Fibroblast of mammary gland (primary cell): ENCODE measurements at places on chromosomes 2 and 18.

- no peak for DNase-seq
Observed at GRCh38 chr2:3246928-3247714, 130.5 kb downstream of the EIPR1 start.

DNA sequence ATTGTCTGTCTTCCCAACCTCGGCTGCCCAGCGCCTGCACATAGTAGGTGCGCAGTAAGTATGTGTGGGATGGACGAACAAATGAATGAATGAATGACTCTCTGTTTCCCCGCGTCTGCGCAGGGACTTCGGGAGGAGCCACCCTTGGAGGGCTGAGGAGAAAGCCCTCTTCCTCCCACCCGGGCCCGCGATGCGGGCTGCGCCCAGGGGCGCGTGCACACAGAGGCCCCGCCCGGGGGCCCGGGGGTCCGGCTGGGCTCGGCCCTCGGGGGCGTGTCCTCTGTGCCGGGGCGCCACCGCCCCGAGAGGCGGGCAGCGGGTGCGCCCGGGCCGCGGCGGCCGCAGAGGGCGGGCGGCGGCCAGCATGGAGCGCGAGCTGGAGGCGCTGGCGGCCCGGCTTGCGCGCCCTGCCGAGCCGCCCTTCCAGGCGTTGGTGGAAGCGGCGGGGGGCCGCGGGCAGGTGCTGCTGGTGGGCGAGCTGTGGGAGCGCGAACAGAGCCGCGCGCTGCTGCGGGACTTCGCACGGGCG is at the start of gene C2orf72:
Gene C2orf72, plus strand, starts transcription at position 322 of the 529 bp plus-strand sequence. Its CDS starts 43 bp downstream, at position 365.
- DNase-seq = no peak

DNA sequence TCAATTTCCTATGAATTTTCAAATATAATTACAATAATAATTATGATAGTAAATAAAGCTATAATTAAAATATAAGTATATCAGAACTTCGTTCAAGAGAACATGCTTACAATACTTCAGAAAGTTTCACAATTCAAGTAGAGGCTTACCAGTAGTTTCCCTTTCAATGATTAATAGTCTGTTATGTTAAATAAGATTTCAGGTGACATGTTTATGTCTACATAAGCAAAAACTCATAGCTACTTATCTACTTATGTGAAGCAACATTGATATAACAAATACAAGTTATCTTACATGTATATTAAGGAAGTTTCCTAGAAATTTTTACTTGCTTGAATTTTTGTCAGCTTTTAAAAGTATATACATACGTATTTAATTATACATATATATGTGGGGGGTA is 4.5 kb upstream of the COL3A1 start:
- no peak for DNase-seq

DNA sequence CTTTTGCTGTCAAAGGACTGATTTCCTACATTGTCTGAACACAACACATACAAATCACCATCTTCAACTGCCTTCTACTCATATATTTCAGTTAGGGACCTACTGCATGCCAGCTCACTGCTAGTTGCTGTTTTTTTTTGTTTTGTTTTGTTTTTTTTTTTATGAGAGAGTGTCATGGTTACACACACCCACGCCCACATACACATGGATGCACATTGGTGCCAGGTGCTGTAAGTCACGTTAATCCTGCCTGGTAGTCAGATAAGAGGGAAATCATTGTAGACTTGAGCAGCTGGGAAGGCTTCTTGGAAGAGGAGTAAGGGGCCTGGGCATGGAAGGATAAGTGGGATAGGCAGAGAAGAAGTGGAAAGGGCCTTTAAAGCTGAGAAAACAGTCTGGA is 209.9 kb downstream of the TDRD15 start:
- DNase-seq = no peak

DNA sequence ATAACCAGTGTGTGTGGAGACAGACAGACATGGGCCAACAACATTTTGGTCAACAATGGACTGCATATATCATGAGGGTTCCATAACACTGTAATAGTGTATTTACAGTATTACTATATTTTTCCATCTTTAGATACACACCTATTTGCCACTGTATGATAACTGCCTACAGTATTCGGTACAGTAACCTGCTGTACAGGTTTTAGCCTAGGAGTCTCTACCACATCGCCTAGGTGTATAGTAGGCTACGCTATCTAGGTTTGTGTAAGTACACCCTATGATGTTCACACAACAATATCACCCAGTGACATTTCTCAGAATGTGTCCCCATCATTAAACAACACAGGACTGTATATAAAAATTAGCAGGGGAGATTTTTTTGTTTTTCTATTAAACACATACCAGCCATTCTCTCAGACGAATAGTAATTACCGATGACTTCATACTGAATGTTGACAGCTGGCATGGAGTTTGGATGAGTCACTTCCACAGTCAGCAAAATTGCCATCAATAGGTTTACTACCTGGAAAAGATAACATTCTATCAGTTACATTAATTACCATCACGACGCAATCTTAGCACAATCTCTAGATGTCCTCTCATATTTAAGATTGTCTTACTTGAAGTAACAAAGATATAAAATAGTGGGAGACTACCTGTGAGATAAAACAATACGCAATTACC is 10.8 kb downstream of the LAPTM4A start:
- DNase-seq = peak; percentile 64

DNA sequence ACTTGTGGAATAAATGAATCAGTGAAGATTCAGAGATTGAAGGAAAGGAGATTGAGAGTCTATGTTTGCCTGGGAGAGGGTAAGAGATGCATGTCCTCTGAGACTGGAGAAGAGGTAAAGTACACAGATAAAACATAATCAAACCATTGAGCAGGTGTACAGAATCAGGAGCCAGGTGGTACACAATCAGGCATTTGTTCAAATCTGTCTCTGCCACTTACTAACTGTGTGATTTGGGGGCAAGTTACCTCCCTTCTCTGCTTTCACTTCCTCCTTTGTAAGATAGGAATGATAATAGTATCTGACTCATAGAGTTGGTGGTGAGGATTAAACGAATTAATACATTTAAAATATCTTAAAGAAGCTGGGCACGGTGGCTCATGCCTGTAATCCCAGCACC is 94.0 kb downstream of the CDK15 start:
- no peak for DNase-seq

DNA sequence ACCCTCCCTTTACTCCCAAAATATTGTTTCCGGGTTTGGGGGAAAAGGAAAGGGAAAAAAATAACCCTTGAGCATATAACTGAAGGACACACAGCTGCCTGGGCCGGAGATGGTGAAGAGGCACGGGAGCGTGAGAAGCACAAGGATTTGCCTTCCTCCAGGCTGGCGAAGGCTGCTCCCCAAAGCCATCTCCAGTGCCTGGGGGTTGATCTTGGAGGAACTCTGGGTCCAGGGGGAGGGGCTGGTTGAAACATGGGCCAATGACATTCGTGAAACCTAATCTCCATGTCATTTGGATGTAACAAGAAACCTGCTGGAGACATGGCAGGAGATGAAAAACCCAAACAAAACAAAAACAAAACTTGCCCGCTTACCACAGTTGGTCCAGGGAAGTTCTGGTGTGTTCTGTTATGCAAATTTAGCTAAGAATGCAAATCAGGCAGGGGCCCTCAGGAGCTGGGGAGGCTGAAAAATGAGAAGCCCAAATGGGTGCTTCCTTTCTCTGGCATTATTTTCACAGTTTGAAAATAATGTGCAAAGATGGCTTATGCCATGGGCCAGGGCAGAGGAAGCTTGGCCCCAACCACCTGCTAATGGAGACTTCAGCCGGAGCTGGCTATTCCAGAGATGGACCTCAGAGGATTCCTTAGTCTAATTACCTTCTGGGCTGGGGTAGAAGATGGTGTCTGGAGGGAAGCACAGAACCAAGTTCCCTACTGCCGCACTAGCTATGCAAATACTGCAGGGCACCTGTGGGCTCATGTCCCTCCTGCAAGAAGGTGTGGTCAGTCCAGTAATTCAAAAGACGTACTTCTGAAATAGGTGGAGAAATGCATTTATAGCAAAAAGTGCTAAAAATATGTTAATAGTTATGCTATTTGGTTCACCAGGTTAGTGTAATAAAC is 180.9 kb downstream of the BCL2 start:
- no peak for DNase-seq

DNA sequence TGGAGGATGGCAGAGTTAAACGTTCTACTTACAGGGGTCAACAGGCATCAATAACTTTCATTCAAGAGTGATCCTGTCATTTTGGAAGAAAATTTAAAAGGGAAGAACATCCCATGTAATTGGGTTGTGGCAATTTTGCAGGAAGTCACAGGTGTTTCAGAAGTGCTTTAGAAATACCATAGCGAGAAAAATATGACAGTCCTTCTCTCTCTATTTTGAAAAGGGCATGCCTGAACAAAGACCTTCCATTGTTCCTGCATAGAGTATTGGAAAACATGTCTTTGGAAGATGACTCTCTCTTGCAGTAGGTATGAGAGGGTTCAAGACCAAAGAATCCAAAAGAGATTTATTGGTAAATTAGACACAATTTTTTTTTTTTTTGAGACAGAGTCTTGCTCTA is 81.8 kb upstream of the SERTAD2 start:
- no peak for DNase-seq

- DNase-seq = no peak
Observed at GRCh38 chr18:33616556-33616955, 38.5 kb downstream of the ASXL3 start.

GRCh38 chr2:154720651-154721050 is 22.2 kb downstream of the KCNJ3 start:
- peak; percentile 24 for DNase-seq

DNA sequence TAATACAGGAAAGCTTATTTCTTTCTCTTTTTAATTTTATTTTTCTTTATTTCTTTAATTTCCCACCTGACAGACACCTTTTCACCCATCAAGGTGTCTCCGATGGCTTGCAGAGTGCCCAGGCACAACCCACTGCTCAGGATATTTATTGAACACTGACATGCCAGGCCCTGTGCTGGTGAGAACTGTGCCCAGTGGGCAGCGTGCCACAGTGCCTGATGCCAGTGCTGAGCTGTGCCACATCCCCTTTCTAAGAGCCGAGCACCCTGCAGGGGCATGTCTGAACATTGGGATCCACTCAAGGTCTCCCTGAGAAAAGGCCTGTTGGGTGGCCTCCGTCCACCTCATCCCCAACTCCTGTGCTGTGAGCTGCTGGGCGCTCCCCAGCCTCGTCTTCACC is 158.6 kb upstream of the RAB6C start:
- no peak for DNase-seq

DNA sequence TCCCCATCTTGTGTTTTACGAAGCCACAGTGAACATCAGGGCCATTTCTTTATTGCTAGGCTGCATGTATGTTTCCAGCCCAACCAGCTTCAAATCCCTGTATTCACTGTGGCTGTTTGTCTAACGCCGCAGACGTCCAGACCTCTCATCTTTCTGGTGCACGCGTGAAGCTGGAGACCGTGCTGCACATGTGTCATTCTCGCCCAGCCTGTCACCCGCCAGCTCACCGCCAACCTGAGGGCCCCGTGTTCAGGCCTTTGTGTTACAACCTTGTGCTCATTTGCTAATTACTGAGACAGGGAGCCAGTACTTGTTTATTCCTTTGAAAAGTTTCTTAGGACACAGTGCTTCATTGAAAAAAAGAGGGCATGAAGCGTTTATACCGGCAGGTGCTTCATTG is 21.4 kb downstream of the SALL3 start:
- no peak for DNase-seq

GRCh38 chr2:126482582-126483464 is 173.1 kb upstream of the GYPC start:
- DNase-seq = no peak

DNA sequence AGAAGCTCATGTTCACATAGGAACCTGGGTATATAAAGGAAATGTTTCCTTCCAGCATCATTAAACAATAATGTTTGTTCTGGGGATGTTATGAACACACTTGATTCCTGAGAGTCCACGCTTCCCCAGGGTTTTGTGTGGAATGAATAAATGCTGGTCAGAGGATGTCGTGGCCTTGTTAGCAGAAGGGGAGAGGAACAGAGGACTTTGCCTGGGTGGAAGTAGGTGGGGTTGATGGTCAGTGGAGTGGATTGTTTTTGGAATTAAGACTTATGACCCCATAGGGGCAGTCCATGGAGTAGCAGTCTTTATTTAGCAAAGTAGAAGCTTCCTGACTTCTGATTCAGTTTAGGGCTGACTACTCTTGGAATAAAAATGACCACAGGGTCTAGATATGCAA is 139.6 kb downstream of the MYO1B start:
- no peak for DNase-seq

GRCh38 chr2:55779459-55780421 is 86.1 kb upstream of the PNPT1 start:
- DNase-seq = peak; percentile 57

DNA sequence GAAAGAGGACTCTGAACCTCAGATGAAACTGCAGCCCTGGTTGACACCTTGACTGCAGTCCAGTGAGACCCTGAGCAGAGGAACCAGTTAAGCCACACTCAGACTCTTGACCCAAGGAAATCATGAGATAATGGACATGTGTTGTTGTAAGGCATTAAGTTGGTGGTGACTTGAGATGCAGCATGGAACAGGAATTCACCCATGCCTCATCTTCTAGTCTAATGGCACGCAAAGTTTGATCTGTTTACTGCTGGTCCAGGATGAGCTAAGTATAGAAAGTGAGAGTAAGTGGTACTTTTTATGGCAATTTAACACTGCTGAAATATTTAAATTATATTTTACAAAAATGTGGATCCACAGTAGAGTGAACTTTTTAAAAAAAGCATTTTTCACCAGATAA is 51.3 kb upstream of the LTBP1 start:
- no peak for DNase-seq

- DNase-seq = peak; percentile 25
Observed at GRCh38 chr2:102764083-102764482, 2.3 kb downstream of the TMEM182 start.

- DNase-seq = peak; percentile 76
Observed at GRCh38 chr18:46324087-46324955, 220.1 kb downstream of the HAUS1 start.

- DNase-seq = peak; percentile 11
Observed at GRCh38 chr2:239985356-239985755, 39.8 kb downstream of the NDUFA10 start.

DNA sequence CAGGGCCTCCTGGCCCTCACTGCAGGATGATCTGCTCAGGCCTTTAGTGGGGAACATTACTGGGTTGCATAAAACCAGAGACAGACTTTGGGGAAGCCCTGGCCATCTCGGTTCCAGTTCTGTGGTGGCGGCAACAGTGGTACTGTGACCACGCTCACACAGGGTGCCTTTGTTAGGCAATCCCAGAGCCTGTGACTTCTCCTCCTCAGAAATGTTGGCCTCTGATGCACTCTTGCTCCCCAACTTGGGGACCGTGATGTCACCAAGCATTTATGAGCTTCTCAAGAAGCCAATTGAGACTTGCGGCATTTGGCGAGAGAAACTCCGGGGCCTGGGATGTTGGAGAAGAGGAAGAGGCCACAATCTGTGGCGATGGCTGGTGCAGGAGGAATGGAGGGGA is 80.9 kb upstream of the PKDCC start:
- no peak for DNase-seq

GRCh38 chr2:186690786-186691185 is 3.1 kb upstream of the FAM171B start:
- no peak for DNase-seq

- DNase-seq = no peak
Observed at GRCh38 chr2:181462033-181462432, 4.8 kb downstream of the ITGA4 start.
